ENCODE measurements at places on chromosomes 12 and 14.
A peak's percentile ranks its signal among the peaks of the same experiment; 100 is the strongest.

- no peak for DNase-seq
Measured at GRCh38 chr14:42112108-42112507, 505.4 kb downstream of the LRFN5 start.

- no peak for DNase-seq
Measured at GRCh38 chr14:95146079-95146771, 11.1 kb downstream of the DICER1 start.

DNA sequence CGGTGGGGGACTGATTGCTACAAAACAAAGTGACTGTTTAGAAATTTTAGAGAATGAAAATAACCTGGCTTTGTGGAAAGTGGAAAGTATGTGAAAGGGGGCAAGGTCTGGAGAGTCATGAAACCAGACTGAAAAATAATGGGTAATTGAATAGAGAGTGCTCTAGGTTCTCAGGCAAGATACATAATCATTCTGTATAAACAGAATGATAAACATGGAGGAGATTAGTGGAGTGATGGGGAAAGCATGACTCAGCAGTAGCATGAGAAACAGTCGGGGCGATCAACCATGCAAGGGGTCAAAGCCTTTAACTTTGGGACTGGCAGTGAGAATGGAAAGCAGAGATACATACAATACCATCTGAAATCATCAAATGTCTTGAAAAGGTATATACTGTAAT lies 332.5 kb downstream of the CCER1 start:
- no peak for DNase-seq

GRCh38 chr14:52272375-52272774 lies 4.9 kb downstream of the PTGDR start:
- peak; percentile 50 for DNase-seq

DNA sequence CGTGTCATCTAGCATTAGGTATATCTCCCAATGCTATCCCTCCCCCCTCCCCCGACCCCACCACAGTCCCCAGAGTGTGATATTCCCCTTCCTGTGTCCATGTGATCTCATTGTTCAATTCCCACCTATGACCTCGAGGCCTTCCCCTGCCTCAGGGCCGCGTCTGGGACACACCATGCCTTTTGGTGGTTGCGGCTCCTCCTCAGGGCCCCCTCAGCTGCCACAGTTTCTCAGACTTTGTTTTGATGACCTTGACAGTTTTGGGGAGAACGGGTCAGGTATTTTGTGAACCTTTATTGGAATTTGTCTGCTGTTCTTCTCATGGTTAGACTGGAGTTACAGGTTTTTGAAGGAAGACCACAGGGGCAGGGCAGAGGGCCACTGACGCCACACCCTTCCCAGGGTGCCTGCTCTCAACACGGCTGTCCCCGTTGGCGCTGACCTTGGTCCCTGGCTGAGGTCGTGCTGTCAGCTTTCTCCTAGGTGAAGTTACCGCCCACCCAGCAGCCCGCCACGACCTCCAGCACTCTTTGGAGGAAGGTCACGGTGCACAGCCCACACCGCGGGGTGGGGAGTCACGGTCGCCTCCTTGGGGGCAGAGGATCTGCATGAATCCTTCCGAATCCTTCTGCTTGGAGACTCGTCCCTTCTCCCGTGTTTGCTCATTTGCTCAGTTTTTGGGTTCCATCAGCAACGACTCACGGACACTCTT lies 130.5 kb downstream of the KIF26A start:
- no peak for DNase-seq

- no peak for DNase-seq
Measured at GRCh38 chr14:26773906-26774593, 176.2 kb upstream of the NOVA1 start.

DNA sequence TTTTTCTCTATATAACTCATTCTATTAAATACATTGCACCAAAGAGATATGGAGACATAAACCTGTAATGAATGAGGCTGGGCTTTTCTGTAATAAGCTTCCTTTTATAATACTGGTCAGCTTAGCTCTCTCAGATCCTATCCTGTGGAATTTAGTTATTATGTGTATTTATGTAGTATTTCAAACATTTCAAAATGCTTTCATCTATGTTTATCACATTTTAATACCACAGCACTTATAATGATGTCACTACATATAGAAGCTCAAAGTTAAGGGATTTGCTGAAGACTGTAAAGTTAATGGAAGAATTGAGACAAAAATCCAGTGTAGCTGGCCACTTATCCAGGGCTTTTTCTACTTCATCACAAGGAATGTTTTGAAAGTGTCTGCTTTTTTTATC lies 11.4 kb downstream of the ANG start:
- no peak for DNase-seq

DNA sequence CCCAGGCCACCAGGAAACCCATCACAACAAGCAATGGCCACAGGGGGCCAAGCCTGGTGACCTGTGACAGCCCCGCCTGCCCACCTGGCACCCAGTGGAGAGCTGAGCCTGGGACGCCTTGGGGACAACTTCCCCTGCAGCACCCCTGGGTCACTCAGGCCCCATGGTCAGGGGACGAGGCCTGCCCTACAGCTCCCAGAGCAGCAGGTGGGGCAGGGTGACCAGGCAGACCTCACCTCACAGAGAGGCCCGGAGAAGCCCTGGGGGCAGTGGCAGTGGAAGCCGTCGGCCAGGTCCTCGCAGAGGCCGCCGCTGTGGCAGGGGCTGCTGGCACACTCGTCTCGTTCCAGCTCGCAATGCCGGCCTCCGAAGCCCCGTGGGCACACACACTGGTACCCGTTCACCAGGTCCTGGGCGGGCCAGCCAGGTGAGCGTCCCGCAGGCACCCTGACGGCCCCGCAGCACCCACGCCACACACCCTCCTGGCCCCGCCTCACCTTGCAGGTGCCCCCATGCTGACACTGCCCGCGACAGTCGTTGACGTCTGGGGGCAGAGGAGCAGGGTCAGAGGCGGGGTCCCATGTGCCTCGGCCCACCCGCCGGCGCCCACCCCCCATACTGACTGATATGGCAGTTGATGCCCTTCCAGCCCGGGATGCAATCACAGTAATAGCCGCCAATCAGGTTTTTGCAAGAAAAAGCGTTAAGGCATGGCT lies 18.1 kb downstream of the JAG2 start:
- no peak for DNase-seq

DNA sequence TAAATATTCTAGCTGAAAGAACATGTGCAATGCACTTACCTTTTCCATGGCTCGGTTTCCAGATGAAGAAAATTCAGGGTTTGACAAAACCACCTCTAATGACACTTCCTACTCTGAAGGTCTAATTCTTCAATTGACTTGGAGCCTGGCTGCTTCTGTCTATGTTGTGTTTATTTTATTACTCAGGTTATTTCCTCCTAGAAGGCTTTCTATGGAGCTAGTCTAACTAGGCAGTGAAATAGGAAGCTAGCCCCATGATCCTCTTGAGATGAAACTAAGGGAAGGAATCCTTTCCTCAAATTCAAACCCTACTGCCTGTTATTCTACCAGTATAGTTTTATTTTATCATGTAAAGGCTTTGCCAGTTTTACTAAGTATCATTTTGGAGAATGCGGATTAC lies 20.9 kb upstream of the IFNG-AS1 start:
- no peak for DNase-seq

DNA sequence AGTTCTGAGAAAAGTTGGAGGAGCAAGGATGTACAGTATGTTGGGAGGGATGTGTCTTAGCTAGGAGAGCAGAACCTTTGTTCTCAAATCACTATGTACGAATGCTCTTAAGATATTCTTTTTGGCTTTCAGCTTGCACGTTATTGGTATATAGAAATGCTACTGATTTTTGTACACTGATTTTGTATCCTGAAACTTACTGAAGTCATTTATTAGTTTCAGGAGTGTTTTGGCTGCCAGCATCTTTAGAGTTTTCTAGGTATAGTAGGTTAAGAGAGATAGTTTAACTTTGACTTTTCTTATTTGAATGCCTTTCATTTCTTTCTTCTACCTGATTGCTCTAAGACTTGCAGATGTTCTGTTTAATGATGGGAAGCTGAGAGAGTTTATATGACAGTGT lies 442.8 kb upstream of the FBXO33 start:
- no peak for DNase-seq

- DNase-seq: no peak
Measured at GRCh38 chr12:131511803-131512561, 198.9 kb upstream of the SFSWAP start.

GRCh38 chr12:2528001-2528400 lies 266.8 kb upstream of the FKBP4 start:
- no peak for DNase-seq

- DNase-seq: no peak
Measured at GRCh38 chr12:30661210-30661609, 34.5 kb downstream of the IPO8 start.

DNA sequence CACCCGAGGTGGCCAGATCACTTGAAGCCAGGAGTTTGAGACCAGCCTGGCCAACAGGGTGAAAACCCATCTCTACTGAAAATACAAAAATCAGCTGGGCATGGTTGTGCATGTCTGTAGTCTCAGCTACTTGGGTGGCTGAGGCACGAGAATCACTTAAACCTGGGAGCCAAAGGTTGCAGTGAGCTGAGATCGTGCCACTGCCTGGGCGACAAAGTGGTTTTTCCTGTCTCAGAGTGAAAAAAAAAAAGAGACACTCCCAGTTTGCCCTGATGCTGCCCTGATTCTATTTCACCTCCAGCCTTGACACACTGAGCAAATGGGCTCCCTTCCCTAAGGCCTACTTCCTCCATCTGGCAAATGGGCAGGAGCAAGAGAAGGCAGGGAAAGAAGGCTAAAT lies 28.5 kb upstream of the PLEK2 start:
- no peak for DNase-seq

- no peak for DNase-seq
Measured at GRCh38 chr14:95877633-95878032, 1.0 kb downstream of the TUNAR start.

- DNase-seq: peak; percentile 12
Measured at GRCh38 chr12:98446682-98447081, 68.7 kb upstream of the TMPO start.

- DNase-seq: peak; percentile 84
Measured at GRCh38 chr12:75908961-75909605, 122.5 kb downstream of the PHLDA1 start.

- peak; percentile 69 for DNase-seq
Measured at GRCh38 chr14:22852940-22853767, 16.8 kb downstream of the MMP14 start.

GRCh38 chr12:55683676-55684075 lies 24.0 kb downstream of the ITGA7 start:
- no peak for DNase-seq

DNA sequence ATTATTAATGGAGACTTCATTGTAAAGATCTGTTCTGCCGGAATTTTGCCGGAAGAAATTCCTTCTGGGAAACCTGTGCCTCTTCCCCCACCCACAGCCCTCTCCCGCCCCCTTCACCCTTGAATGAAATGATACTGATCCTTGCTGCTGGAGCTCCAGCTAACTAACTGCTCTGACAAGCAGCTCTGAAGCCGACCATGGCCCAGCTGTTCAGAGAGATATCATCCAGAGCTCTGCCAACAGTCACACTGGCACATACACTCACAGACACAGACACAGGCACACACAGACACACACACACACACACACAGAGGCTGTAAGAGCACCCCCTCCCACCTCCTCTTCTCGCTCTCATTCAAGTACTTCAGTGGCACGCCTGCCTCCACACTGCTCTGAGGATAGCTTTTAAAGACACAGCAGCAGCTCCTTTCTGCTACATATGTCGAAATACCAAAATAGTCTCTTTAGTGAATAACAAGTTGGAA lies 88.6 kb downstream of the R3HDM2 start:
- no peak for DNase-seq

DNA sequence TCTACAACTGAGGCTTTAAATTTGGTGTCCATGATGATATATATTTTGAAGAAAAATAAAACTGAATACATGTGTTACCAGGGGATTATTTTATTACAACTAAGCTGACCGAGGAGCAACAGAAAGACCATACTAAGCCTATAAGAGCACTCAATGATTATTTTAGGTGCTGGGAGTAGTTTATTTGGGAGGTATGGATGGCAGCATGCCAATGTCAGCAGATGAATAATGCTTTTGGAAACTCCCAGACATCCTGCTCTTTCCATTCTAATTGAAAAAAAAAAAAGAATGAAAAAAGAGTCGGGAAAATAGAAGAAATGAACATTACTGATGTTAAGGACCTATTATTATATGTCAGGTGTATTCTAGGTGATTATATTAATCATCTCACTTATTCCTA lies 441.2 kb downstream of the BTG1 start:
- DNase-seq: no peak

DNA sequence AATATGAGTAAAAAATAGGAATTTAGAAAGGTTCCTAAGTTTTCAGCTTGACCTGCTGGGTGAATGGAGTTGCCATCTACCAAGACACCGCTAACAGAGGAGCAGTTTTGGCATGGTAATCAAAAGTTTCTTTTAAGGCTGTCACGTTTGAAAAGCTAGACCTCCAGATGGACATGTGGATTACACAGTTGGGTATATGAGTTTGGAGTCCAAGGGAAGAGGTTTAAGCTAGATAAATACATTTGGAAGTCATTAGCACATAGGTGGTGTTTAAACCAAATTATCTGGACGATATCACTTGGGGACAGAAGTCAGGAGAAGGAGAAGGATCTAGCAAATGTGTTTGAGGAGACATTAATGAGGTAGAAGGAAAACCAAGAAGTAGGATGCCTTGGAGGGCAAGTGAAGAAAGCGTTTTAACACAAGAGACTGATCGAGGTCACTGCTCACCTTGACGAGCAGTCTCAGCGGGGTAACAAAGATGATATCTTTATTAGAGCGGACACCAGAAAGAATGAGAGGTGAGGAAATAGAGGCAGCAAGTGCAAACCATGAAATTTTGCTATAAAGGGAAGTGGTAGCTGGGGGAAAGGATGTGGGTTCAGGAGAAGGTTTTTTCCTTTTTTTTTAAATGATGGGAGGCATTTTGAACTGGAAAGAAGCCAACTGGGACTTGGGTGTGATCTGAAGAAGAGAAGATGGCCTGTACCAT lies 17.6 kb downstream of the PNP start:
- DNase-seq: no peak

- no peak for DNase-seq
Measured at GRCh38 chr14:23386999-23387398, 10.2 kb downstream of the CMTM5 start.

- DNase-seq: no peak
Measured at GRCh38 chr12:99997806-99998205, 13.1 kb upstream of the ANKS1B start.

DNA sequence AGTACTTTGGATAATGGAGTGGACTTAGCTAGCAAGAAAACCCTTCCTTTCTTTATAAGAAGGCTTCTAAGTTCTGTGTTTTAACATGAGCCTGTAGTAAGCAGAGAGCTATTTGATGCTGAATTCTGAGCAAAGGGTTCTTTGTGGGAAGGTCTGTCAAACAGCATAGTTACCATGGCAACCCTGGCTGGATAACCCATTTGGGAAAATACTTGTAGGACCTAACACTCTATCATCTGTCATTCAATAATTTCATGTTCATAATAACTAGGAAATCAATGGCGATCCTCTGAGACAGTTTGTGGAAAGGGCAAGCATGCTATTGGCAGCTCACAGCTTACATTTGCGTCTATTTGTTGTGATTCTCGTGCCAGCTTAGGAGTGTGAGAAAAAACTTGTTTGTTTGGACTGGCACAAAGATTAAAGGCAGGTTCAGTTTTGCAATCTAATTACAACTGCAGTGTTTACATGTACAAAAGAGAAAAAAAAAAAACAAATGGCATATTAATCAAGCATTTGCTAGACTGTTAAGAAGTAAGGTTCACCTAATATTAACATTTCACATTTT lies 219.2 kb downstream of the PDZRN4 start:
- no peak for DNase-seq

GRCh38 chr12:106287364-106287763 lies 15.2 kb upstream of the TCP11L2 start:
- DNase-seq: no peak

GRCh38 chr12:750366-751191 lies 1.8 kb upstream of the WNK1 start:
- no peak for DNase-seq

- DNase-seq: no peak
Measured at GRCh38 chr14:102280376-102280962, 24.5 kb downstream of the MOK start.
